ENCODE measurements at places on chromosomes 3 and 15.

- DNase-seq, result no peak
Measured at GRCh38 chr3:128436214-128436613, 30.5 kb downstream of the DNAJB8 start.

GRCh38 chr3:87309601-87310000 is 33.2 kb upstream of the POU1F1 start:
- no peak for DNase-seq

- DNase-seq, result peak; percentile 55
Measured at GRCh38 chr3:113606539-113607218, 74.3 kb downstream of the SIDT1 start.

DNA sequence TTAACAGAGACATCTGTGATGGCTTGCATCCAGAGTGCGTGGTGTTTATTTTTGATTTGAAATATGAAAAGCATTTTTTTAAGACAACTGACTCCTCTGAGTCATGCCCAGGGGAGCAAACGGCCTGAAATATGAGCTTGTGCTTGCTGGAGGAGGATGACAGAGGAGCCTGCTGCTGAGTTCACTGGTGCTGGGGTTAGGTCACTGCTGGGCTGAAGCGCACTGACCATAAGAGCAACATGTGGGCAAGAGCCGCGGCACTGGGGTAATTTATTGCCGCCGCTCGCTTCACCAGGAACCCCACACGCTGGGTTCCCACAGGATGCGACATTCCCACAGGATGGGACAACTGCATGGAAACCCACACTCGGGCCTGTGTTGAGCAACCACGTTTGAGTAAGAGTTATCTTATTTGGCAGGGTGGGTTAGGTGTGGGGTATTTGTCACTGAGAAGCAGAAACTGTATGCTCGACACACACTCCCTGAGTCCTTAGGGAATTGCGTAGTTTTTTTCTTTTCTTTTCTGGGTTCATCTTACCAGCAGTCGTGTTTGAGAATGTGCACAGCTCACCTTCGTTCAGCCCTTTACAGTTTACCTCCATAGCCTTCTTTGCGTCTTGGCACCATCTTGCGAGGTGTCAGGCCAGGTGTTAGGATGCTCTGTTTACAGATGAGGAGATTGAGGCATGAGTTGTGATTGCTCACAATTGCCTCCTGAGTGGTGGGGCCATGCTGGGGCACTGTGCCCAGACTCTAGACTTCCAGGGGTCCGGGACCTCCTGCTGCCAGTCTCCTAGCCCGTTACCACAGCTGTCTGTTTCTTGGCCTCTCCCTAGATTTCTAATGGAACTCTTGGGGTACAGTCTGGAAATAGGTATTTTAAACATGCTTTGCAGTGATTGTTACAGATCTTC is 60.4 kb downstream of the SMAD3 start:
- DNase-seq, result no peak

- DNase-seq, result no peak
Measured at GRCh38 chr3:60175680-60176079, 1075.6 kb downstream of the FHIT start.

DNA sequence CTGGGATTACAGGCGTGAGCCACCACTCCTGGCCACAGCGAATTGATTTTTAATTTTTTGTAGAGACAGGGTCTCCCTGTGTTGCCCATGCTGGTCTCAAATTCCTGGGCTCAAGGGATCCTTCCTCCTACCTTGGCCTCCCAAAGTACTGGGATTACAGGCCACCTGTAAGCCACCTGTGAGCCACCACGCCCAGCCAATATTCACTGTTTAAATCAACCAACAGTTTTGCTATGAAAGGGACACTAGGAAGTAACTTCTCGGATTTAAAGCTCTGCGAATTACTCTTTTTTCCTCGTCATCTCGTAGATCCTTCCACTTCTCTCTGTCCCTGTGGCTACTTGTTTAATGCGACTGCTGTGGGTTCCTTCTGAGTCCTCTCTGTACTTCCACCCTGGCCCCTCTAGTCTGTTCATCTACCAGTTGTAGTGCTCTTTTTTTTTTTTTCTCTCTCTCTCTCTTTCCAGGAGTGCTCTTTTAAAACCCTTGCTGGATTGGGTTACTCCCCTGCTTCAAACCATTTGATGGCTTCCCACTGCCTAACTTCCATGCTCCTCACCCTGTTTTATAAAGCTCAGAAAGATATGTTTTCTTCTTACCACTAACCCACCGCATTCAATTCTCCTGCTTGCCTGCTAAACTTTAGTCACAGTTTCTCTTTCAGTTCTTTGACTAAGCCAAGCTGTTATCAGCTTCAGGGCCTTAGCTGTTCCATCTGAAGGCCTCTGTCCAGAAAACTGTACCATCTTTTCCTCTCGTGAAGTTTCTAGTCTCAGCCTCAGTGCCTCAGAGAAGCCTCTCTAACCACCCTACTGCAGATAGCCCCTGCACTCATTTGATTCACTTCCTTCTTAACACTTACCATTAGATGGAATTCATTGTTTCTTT is 12.4 kb downstream of the RTF1 start:
- no peak for DNase-seq

- no peak for DNase-seq
Measured at GRCh38 chr3:58683001-58683458, 16.5 kb upstream of the FAM3D start.

DNA sequence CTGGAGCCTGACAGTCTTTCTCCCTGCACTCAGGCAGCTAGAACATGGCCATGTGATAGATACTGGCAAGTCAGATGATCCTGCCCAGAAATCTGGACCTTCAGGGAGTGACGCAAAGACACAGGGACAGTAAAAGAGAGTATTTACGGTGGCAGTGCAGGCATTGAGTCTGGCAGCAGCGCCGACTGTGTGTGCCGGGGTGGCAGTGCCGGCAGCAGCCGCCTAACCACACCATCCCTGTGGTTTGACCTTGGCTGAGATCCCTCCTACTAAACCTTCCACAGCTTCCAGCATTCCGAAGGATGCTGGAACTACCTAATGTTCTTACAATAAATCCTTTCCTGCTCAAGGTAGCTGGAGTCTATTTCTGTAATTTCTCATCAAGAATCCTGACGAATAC is 4.6 kb upstream of the TSPAN3 start:
- DNase-seq, result no peak

DNA sequence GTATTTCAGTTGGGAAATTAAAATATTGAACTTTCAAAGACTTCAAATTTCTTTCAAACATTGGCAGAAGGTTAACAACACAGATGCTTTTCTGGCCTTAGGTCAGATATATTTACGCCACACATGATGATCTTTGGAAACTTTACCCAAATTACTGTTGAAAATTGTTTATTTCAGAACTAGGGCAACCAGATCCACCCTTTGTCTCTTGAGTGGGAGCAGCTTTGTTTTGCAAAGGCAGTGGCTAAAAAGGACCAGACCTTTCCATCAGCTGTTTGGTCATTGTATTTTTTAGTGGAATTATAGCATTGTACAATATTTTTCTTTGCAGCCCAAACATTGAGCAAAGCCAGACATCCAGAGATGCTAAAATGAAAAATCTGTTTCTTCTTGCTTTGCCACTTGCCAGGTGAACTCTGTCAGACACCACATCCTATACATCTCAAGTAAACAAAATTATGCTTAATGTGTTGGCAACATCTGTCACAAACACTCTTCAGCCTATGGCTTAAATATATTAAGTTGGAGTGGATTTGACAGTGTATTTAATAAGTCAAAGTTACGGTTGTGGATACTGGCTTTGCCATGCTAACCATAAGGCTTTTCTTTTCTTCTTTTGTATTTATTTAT is 651.9 kb downstream of the RBMS3 start:
- DNase-seq, result no peak

DNA sequence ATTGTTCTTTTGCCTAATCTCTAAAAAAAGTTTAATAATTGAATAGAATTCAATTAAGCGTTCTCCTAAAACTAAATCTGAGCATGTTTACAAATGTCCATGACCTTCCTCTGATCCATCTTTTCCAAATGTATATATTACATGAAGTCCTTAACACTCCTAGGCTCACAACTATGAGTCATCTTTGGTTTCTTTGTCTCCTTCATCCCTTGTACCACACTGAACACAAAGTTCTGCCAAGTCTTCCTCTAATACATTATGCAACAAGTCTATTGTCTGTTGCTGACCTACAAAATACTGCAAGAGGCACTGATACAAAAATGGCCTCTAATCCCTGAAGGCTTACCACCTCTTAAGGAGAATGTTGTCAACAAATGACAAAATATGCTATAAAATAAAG is 550.2 kb downstream of the PYDC2 start:
- no peak for DNase-seq

DNA sequence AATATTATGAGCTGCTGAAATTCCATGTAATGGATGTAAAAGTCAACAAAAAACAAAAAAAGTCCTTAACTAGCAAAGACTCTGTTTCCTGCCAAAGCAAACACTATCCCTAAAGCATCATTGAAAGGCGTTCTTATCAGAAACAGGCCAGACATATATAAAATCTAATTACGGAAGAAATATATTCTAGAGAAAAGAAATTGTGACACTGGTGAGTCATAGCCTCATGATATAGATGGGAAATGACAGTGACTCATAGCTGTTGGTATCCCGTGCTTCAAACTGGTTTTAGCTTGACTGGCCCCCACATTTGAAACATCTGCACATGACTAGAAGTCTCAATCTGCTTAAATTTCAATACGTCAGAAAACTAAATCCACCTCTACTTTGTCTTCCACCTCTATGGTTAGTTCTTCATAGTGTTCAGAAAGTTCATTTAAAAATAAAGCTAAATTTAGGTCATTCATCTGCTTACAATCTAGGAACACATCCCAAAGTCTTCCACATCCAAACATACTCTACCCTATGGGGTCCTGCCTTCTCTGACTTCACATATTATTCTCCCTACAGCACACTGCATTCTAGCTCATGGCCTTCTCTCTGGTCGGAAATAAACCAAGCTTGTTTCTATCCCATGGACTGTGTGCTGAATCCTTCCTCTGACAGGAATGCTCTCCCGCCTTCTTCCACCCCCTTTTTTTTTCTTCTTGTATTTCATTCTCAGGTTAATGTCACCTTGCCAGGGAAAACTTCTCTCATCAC is 456.3 kb upstream of the ARRDC4 start:
- no peak for DNase-seq

DNA sequence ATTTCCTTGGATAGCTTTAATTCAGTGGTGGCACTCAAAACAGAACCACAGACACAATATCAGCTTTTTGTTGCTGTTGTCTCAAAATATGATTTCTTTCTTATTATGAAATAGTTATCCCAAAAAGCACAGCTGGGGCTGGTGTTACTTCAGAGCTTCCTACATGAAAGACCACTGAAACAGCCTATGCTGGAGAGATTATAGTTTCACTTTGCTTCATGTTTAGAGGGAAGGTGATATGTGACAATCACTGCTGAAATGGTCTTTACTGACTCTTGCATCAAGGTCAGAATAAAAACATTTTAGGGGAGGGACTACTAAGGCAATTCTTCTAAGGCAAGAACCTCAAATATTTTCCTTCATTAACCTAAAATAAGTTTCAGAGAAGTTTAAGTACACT is 190.7 kb downstream of the TNIK start:
- no peak for DNase-seq

- DNase-seq, result no peak
Measured at GRCh38 chr15:48596415-48596814, 49.1 kb downstream of the FBN1 start.

DNA sequence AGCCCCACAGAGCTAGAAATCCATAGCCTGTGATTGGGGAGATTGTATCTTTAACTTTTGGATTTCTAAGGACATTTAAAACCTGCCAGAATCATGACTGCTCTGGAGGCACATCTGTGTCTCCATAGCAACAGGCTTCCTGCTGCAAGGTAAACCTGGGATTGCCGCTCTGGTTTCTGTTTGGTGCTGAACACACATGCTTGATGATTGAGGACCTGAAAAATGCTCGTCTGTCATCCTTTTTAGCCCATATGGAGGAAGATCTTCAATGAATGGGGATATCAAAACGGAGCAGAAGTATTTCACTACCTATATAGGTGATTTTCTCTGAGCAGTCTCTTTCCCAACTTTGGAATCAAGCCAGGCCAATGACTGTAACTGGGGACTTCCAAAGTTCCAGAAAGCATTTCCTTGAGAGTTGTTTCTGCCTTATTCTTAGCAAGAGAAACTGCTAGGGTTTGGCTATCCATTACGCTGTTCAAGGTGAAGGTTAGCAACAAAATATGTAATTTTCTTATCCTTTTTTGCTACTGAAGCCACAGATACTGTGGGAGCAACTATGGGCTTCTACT is 96.5 kb upstream of the TNIK start:
- DNase-seq, result no peak

- no peak for DNase-seq
Measured at GRCh38 chr15:29143909-29144635, 125.5 kb downstream of the NSMCE3 start.

DNA sequence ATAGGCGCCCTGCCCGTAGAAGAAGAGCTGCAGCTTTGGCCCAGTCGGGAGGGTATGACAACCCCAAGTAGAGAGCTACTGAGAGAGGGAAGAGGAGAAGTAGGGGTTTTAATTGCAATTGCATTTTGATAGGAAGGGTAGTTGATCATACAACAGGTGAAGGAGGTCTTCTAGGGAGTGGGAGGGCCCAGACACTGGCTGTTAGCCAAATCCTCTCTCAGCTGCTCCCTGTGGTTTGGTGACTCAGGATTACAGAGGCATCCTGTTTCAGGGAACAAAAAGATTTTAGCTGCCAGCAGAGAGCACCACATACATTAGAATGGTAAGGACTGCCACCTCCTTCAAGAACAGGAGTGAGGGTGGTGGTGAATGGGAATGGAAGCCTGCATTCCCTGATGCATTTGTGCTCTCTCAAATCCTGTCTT is 408.9 kb upstream of the THBS1 start:
- no peak for DNase-seq

DNA sequence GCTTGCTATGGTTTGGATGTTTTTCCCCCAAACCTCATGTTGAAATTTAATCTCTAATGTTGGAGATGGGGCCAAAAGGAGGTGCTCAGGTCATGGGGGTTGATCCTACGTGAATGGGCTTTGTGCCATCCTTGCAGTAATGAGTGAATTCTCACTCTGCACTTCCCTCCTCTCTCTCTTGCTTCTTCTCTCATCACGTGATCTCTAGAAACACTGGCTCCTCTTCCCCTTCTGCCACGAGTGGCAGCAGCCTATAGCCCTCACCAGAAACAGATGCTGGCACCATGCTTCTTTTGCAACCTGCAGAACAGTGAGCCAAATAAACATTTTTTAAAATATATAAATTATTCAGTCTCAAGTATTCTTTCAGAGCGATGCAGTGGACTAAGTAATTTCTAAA is 13.3 kb upstream of the PLSCR1 start:
- no peak for DNase-seq

- no peak for DNase-seq
Measured at GRCh38 chr3:8001307-8001706, 500.3 kb upstream of the LMCD1 start.

DNA sequence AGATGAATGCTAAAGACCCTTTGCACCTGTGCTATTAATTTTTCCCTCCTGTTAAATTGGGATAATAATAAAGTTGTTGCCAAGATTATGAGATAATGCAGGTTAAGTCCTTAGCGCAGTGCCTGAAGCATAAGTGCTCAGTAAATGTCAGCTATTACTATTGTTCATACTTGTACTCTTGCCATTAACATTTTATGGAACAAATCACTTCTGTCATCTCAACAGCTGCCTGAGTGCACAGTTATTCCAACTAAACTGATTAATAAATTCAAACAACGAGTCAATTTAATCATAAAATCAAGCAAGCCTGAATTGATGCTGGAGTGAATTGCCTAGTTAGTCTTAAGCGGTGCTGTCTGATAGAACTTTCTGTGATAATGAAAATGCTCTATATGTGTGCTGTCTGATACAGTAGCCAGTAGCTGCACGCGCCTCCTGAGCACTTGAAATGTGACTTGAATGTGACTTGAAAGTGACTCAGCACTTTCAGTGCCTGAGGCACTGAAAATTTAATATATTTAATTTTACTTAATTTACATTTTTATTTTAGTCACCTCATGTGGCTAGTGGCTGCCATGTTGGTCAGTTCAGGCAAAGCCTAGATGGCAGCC is 198.7 kb upstream of the PFN2 start:
- no peak for DNase-seq
